ENCODE measurements at places on chromosomes 7 and 10.

GRCh38 chr7:119086026-119086425 lies 861.5 kb downstream of the ANKRD7 start:
- DNase-seq, result no peak

DNA sequence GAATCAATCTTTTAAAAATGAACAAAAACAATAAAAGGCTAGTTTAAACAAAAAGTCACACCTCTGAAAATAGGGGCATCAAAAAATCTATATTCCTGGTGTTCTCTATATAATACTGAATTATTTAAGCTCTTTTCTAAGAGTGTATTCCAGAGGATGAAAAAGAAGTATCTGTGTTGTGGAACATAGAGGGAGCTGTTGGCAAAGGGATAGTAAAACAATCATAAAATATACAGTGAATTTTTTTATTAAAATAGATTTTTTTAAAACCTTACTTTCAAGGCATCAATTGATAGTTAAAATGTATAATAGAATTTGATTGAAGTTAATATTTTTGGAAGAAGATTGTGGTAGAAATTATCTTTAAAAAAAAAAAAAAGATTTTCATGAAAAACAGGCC lies 1409.1 kb upstream of the CELF2 start:
- DNase-seq, result peak; percentile 6

DNA sequence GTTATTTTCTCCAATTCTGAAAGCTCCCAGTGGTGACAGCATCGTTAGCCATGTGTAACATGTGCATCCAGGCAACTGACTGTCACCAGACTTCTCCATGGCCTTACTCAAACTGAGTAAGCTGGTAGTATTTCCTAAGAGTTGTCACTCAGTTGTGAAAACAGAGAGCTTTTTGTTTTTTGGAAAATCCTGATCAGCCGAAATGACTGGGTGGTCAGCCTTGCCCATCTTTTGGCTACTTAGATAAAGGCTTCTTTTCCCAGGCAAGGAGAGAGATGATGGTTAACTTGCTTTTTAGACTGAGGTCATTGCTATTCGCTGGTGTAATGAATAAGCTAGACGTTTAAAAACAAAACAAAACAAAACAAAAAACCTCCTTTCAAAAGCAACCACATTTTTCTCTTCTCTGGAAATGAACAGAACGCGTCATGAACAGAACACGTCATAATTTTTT lies 159.5 kb upstream of the KLF14 start:
- DNase-seq, result no peak

DNA sequence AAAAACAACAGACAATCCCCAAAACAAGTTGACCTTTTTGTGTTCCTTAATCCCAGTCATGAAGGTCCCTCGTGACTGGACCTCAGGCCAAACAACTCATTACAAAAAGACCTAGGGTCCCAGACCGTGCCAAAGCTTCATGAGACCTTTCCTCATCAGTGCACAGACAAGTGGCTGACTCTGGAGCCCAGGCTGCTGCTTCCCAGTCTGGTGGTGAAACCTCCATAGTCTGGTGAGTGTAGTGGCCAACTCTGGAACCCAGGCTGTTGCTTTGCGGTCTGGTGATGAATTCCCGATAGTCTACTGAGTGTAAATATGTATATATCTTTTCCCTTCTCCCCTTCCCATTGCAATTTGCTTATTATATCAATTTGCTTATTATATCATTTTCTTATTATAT lies 22.1 kb upstream of the SLC18A3 start:
- DNase-seq, result no peak

GRCh38 chr10:122468307-122468925 lies 7.1 kb downstream of the HTRA1 start:
- DNase-seq, result no peak

DNA sequence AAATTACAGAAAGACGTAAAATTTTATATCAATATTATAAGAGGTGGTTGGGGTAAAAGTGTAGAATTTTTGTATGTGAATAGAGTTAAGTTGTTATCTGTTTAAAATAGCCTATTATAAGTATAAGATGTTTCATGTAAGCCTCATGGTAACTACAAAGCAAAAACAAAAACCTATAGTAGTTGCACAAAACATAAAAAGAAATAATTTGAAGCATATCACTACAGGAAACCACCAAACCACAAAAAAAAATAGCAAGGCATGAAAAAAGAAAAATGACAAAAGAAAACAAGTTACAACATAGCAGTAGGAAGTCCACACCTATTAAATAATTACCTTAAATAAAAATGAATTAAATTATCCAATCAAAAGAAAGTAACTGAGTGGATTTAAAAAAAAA lies 12.4 kb upstream of the GSTK1 start:
- no peak for DNase-seq

DNA sequence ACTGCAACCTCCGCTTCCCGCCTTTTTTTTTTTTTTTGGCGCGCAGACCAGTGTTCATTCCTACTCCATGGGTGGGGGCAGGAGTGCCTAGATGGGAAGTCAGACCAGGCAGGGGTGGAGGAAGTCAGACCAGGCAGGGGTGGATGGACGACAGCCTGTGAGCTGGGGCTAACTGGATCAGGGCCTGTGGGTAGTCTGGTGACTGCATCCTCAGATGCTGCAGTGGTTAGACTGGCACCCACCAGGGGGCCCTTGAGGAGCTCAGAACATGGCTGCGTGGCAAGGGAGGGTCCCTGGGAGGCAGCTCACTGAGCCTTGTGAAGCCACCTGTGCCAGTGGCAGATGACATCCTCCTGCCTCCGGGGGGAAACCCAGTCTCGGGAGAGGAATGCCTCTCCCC lies 35.1 kb downstream of the RCC1L start:
- DNase-seq, result no peak

GRCh38 chr7:365593-365992 lies 75.6 kb downstream of the FOXL3 start:
- DNase-seq, result no peak

- no peak for DNase-seq
Measured at GRCh38 chr10:99855479-99856071, 73.1 kb downstream of the ABCC2 start.

- DNase-seq, result no peak
Measured at GRCh38 chr10:17335065-17335464, 107.0 kb downstream of the VIM start.

- no peak for DNase-seq
Measured at GRCh38 chr7:29319719-29320521, 125.3 kb downstream of the CHN2 start.

GRCh38 chr10:34826857-34827766 lies 12.0 kb upstream of the PARD3 start:
- DNase-seq, result no peak

GRCh38 chr7:130881091-130881798 lies 147.2 kb upstream of the KLF14 start:
- no peak for DNase-seq

- no peak for DNase-seq
Measured at GRCh38 chr10:70914316-70914864, 26.0 kb upstream of the PCBD1 start.

DNA sequence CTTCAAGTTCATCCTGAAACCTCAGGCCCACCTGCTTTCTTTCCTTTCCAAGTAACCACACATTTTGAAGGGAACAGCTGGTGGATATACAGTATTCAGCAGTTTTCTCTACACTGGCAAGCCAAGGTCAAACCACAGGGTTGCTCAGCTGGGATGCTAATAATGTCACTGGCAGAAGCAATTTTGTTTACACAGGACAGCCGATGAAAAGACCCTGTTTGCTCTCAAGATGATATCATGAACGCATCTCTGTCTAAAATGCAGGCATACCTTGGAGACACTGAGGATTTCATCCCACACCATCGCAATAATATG lies 186.2 kb downstream of the USP6NL start:
- no peak for DNase-seq

- no peak for DNase-seq
Measured at GRCh38 chr10:91103384-91104192, 116.9 kb upstream of the PCGF5 start.

DNA sequence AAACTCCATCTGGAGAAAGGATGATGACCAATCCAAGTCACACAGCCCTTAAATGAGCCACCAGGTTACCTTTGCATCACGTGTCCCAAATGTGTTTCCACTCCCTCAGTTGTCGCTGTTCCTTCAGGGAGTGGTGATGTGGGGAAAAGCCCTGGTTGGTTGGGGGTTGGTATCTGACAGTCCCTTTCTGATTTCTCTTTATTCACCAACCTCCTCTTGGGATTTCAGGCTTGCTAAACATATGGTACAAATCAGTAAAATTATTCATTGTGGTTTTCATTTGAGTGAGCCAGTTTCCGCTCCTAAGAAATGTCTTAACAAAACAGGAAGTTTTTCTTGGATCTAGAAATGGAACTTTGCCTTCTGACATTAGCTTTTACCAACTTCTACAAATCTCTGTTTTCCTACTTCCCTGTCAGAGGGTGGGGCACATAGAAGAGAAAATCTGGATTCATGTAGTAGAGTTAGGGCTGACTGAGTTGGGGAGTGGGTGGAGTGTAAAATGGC lies 40.0 kb upstream of the KMT2E start:
- DNase-seq, result no peak

- no peak for DNase-seq
Measured at GRCh38 chr7:157652161-157652953, 315.6 kb downstream of the DNAJB6 start.

DNA sequence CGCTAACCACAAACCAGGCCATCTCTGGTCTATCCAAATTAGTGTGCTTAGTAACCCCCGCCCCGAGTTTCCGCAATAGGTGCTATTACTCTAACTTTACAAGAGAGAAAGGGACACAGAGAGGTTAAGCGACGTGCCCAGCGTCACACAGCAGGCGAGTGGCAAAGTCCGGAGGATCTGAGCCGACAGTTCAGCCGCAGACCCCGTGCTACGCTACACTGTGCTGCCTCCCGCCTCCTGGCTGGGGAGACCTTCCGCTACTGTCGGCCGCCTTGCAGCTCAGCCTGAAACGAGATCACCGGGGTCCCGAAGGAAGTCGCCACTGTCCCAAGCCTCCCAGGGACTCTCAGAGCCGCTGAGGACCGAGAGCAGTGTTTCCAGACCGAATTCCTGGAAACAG lies 799 bp downstream of the INTS1 start:
- DNase-seq, result no peak

DNA sequence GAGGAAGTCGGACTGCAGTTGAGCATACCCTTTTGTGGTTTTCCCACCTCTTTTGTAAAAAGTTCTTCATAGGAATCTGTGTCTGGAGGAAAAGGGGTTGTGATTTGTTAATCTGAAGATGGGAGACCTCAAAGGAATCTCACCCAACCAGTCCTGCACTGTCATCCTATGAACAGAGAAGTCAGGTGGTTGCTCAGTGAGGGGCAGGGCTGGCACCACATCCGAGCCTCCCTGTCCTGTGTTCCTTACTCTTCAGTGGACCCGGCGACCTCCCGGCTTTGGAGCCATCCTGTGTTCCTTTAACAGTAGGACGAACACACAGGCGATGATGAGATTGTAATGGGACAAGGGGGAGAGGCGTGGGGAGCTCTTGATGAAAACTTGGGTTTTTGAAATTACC lies 2.8 kb upstream of the MGMT start:
- no peak for DNase-seq

DNA sequence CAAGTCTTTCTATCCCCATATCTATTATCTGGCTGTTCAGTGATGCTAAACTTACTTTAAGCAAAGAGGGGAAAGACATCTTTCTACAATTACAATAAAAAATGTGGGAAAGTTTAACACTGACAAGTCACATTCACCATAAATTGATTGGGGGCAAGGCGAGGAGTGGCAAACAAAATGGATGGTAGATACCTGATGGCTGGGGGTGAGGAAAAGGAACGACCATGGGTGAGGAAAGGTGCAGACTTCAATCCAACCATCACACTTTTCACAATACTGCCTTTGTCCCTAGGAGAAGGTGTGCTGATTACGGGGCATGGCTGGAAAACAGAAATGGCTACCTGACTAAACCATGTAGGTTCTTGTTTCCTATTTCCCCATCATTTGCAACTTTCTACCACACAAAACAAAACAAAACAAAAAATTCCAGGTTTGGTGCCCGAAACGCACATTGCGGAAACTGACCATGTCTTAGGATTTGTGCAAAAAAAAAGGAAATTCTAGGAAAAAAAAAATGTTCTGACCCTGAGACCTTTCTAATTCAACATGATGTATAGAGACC lies 3.8 kb downstream of the RELN start:
- DNase-seq, result no peak

- DNase-seq, result no peak
Measured at GRCh38 chr7:53485354-53485753, 449.9 kb downstream of the POM121L12 start.

DNA sequence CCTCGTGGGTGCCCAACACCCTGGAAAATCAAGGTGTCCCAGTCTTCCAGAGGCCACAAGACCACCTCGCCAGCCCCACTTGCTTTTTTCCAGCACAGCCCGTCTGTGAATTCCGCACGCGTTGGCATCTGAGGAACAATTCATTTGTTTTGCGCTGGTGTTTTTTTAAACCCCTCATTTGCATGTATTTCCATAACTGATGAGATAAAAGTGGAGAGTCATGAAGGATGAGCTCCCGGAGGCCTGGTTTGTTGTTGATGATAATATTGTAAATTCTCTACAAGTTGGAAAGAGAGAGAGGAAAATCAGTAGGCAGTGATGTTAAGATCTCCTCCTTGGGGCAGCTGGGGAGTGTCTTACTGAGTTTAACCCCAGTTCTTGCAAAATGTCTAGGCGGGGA lies 34.6 kb downstream of the SLC29A3 start:
- no peak for DNase-seq

DNA sequence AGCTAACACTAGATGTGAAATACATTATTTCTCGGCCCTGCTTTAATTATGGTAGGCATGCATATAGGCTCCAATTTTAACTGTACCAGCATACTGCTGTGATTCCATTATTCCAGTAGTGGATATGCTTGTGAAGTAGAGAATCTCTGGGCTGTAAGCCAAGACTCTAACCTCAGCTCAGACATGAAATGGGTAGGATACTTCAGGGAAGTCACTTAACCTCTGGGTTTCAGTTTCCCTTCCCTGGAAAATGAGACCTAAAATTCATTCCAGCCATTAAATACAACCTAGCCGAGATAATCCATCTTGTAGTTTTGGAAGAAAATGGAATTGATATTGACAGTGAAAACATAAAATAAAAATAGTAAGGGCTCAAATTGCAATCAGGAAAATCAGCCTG lies 59.6 kb upstream of the TRIL start:
- no peak for DNase-seq

GRCh38 chr7:91787931-91788330 lies 92.6 kb downstream of the MTERF1 start:
- DNase-seq, result no peak

GRCh38 chr10:52135101-52135500 lies 179.0 kb upstream of the DKK1 start:
- no peak for DNase-seq

DNA sequence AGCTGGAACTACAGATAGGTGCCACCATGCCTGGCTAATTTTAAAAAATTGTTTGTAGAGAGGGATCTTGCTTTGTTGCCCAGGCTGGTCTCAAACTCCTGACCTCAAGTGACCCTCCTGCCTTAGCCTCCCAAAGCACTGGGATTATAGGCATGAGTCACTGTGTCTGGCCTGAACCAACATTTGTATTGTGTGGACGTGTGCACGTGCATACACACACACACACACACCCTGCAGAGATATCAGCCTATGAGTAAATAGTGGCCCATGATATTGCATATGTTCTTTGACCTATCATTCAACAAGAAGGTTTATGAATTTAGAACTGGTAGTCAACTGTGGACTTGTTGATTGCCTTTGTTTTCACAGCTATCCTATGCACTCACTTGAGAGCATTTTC lies 161.6 kb downstream of the BAMBI start:
- no peak for DNase-seq

Data from forelimb muscle (tissue), 1 donor.